Activated CD8-positive, alpha-beta memory T cell treated with anti-CD3 and anti-CD28 coated beads for 1 hour (primary cell): ENCODE measurements at places on chromosomes 3 and 15.

GRCh38 chr3:5796541-5796940 lies 609.0 kb downstream of the EDEM1 start:
- no peak for DNase-seq

- no peak for DNase-seq
Observed at GRCh38 chr3:42702982-42703694, 540 bp upstream of the HHATL start.

- no peak for DNase-seq
Observed at GRCh38 chr3:170418422-170419398, at the start of gene CLDN11. Gene CLDN11 (plus strand): TSS chr3:170418868. CDS start chr3:170419067, 199 bp downstream.

DNA sequence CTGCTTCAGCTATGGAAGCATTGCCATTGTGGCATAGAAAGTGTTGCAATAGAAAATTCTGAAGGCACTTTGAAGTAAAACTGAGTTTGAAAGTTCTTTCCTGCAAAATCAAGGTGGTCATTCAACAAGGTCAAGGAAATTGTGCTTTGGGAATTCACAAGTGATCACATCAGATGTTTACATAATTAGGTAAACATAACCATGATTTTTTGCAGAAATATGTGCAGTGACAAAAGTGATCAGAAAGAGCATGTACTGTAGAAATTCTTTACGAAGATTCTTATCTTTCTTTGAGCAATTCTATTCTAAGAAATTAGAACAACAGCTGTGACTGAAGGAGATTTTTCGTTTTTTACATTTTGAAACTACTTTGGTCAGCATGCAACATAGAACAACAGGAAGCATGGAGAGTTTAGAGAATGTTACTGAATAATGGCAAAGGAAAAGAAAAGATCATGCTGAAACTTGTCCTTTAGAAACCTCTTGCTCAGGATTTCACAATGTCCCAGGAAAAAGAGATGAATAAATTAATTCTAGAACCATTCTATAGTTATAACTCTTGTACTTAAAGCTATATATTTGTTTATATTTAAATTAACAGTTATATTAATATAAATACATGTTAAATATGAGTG lies 643.4 kb upstream of the ARPP21 start:
- DNase-seq: no peak

DNA sequence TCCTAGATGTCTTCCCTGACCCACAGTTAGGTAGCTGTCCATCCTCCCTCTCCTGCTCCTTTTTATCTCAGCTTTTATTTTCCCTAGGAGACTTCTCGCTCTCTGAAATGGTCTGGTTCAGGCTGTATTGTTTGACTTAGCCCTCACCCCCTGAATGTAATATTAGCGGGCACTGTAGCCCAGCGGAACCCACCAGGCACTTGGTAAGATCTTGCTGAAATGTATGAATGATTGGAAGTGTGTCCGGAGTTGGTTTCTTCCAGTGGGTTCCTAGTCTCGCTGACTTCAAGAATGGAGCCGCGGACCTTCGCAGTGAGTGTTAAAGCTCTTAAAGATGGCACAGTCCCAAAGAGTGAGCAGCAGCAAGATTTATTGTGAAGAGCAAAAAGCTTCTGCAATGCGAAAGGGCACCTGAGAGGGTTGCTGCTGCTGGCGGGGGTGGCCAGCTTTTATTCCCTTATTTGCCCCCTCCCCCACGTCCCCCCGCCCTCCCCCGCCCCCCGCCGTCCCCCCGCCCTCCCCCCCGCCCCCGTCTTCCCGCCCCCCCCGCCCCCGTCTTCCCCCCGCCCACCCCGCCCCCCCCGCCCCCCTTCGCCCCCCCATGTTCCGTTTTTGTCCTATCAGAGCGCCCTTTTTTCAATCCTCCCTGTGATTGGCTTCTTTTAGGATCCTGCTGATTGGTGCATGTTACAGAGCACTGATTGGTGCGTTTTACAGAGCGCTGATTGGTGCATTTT lies 694 bp upstream of the EEFSEC start:
- DNase-seq: peak; percentile 11

DNA sequence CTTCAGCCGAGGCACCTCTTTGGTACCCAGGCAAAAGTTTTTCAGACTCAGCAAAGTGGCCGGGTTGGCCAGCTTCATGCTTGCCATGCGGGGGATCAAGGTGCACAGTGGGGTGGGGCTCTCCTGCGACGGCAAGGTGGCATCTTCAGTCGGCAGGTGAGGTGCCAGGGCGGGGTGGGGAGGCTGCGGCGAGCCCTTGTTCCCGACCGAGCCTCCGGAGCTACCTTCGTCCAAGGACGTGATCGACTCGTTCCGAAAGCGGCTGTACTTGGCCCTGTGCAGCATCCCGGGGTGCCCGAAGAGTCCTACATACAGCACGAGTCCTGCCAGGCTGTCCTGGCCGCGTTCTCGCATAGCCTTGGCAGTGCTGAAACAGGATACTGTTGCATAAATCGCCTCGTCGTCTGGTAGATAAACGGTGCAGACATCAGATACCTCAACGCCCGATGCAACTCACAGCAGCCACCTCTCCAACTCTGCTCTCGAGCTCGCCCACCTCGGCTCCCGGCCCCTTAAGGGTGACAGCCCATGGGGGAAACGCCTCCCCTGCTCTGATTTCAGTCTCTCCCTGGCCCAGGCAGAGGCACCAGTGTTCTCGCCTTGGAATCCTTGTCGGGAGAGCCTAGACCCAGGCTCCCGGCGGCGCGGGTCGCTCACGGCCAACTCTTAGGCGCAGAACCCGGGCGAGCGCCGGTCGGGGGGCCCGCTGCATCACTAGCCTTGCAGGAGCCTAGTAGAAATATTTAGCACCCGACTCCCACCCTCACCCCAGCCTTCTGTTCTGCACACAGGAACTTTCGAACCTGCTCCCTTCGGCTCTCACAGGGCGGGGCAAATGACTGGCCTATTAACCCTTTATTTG lies 826 bp downstream of the SHC4 start:
- no peak for DNase-seq

DNA sequence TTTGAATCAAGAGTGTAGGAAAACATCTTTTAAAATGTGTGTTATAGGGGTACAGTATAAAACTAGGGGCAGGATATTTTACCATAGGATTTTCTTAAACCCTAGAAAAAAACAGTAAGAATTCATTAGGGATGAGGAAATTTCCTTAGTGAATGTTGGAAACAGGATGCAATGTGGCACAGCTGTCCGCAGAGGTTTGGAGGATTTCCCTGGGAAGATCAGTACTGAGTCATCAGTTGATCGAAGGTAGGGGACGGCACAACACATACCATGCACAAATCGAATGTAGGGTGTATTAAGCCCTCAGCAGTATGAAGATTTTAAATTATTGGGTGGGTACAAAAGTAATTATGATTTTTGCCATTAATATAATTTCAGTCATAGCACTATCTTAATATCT lies 49.9 kb downstream of the FNDC3B start:
- no peak for DNase-seq

- DNase-seq: no peak
Observed at GRCh38 chr3:11145888-11146287, 8.4 kb upstream of the HRH1 start.

GRCh38 chr3:16480861-16481545 lies 32.5 kb downstream of the RFTN1 start:
- no peak for DNase-seq

DNA sequence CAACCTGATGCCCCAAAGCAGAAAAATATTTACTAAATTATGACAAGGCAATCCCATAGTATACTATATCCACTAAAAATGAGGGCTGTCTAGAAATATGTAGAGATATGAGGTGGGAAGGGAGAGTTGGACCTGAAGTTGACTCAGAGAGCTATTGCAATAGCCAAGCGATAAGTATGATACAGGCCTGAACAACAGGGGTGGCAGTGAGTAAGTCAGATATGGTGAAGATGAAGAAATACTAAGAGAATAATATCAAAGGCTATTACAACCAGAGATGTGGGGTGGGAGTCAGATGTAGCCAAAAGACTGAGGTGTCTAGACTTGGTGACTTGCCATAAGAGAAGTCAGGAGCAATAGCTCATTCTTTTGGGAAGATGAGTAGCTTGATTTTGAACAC lies 9.2 kb downstream of the HSPBAP1 start:
- DNase-seq: no peak

DNA sequence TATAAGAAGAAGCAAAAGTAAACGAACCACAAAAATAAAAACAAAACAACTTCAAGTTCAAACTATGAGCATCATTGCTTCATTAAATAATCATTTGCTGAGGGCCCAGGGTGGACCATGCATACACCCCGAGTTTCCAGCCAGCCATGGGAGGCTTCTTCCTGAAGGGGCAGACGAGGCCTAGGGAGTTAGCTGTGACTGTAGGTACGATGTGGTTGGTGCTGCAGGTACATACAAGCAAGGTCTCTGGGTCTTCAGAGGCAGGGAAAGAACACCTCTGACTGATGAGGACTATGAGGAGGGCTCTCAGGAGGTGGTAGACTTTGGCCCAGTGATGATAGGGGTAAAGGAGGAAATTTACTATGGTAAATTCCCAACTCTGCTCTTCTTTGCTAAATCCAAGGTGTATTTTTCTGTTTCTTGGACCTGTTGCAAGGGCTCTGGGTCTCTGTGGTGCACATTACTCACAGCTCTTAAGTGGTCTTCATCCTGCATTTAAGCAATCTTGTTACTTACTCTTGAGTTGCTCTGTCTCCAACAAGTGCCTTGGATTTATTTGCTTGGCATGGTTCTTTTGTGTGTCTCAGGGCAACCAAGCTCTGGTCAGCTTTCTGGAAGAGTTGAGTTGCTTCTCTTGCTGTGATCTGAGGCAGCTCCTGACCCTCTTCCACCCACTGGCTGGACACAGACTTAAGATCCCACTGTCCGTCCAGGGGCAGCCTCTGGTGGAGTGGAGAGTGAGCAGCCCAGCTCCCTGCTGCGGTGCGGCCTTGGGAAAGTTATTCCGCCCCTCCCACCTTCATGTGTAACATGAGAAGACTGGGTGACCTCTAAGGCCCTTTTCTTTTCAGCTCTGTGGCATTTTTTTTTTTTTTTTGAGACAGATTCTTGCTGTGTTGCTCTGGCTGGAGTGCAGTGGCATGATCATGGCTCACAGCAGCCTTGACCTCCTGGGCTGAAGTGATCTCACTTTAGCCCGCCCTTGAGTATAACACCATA lies 56.1 kb upstream of the KIF23 start:
- no peak for DNase-seq

DNA sequence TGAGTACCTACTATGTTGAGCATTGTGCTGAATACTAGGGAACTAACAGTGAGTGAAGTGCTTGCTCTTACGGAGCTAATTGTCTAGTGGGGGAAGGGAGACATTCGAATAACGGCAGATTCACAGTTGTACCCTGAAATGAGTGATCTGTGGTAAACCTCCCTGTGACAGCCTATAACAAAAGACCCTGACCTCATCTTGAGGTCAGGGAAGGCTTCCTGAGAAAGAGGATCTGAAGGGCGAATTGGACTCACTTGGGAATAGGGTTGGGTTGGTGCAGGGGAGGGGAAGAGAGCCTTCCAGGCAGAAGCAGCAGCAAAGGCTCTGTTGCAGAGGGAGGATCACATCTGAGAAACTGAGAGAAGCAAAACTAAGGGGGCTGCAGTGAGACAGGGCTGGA lies 13.2 kb downstream of the HPS3 start:
- DNase-seq: no peak

DNA sequence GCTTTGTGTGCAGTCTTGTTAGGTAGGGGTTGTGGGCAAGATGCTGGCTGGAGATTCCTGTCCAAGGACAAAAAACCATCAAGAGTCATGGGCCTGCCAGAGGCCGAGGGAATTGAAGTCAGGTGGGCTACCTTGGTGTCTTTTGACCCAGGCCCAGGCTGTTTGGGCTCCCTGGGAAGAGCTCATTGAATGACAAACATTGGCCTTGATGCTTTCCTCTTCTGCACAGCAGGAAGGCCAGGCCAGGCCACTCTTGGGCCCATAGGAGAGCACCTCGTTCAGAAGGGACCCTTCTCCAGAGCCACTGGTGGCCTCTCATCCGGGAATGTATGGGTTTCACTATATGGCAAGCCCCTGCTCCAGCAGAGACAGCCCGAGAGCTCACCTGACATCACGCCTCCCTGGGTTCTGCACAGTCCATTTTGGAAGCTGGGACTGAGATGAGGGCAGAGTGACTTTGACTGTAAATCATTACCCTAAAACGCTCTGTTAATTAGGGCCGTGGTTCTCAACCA lies 169.1 kb downstream of the NSMCE3 start:
- DNase-seq: no peak

GRCh38 chr15:31557899-31558298 lies 231.3 kb downstream of the KLF13 start:
- no peak for DNase-seq

DNA sequence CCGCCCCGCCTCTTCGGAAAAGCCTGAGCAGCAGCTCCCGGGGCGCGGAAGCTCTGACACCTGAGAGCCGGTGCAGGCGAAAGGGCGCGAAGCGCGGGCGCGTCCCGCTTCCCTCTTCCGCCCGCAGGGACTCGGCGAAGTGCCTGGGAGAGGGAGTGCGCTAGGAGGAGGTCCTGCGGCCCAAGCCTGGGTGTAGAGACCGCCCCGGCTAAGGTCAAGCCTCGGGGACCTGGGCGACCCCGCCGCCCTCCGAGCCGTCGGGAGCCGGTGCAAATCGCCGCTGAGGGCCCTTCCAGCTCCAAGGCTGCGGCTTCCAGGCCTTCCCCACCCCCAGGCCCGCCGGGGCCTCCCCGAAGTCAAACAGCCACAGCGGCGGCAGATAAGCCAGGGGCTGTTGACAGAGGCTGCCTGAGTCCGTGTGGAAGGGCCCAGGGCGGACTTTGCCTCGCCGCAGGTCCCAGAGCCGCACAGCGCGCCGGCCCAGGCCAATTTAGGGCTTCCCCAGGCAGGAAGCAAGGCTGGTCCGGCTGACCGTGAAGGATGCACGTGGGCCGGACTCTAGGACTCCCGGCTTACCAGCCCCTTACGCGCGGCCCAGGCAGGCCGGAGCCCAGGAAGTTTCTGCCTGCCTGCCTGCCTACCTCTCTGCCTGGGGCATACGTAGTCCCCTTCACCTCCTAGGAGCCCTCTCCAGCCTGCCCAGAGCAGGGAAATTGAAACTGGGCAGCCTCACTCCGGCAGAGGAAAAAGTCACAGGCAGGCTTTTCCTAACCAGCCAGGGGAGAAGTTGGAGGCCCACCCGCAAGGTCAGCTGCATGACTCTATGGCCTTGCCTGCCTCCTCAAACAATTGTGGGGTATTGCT lies 2.3 kb downstream of the ITPKA start:
- no peak for DNase-seq

DNA sequence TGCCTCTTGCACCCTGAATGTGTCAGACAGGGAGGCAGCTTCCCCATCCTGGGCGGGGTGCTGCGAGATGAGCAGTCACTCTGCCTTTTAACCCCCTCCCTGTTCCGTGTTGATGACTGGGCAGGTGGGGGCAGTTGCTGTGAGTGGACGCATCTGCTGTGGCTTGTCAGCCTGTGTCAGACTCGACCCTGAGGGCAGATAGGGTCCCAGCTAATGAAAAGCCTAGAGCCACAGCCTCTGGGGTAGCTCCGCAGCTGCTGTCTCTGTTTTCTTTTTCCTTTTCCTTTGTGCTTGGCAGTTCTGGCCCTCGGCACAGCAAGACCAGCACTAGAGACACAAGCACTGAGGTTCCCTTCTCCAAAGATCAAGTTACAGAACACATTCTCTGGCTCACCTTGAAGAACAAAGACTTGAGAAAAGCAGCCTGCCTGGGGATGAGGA lies 43.0 kb upstream of the GLCE start:
- DNase-seq: no peak

GRCh38 chr3:189635339-189635738 lies 4.2 kb downstream of the TP63 start:
- DNase-seq: no peak
